Naive thymus-derived CD8-positive, alpha-beta T cell (primary cell): ENCODE measurements at places on chromosomes 5 and 9. TPM values are rescaled to one million over a fixed set of nuclear protein-coding genes. Genes with fewer than 3 reads are reported as not detected.

- no peak for DNase-seq
These were observed 1.6 kb upstream of the NIPSNAP3A start for GRCh38 chr9:104745852-104746251.

GRCh38 chr9:85009251-85009650 is 339.7 kb downstream of the NTRK2 start:
- no peak for DNase-seq

- DNase-seq, result no peak
These were observed 3.0 kb upstream of the IFNW1 start for GRCh38 chr9:21144603-21145002.

GRCh38 chr9:3578786-3579185 is 53.0 kb upstream of the RFX3 start:
- no peak for DNase-seq

DNA sequence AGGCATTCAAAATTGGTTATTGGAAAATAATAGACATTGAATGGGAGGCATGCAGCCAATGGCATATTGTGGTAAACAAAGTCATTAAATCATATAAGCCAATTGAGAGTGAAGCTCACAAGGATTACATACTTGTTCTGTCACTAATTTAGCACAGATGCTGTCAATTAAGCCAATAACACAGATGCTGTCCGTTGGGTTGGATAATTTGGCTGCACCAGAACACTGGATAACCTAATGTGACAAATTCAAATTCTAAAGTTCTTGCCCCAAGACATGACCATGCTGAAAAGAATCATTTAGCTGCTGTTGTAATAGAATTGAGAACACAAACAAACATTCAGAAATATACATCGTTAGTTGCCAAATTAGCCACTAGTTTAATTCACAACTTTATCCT is 1796.4 kb downstream of the EFNA5 start:
- no peak for DNase-seq

DNA sequence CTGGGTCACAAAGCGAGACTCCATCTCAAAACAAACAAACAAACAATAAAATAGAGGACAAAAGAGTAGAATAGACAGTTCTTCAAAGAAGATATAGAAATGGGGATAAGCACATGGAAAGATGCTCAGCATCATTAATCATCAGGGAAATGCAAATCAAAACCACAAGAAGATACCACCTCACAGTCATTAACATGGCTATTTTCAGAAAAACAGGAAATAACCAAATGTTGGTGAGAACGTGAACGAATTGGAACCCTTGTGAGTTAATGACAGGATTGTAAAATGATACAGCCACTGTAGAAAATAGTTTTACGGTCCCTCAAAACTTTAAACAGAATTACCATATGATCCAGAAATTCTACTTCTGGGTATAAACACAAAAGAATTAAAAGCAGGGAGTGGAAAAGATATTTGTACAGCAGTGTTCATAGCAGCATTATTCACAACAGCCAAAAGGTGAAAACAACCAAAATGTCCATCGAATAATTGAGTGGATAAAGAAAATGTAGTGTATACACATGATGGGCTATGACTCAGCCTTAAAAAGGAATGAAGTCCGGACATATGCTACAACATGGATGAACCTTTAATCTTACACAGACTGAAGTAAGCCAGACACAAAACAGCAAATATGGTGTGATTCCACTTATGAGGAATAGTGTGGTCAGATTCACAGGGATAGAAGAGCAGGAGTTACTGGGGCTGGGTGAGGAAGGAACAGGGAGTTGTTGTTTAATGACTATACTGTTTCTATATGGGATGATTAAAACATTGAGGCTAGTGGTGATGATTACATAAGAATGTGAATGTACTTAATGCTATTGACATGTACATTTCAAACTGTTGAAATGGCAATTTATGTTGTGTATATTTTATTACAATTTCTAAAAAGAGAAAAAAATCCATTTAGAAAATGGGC is 19.7 kb downstream of the OR2V2 start:
- no peak for DNase-seq

- DNase-seq, result no peak
These were observed 628.8 kb downstream of the NR2F1-AS1 start for GRCh38 chr5:92952243-92952642.

GRCh38 chr9:37730256-37730655 is 23.3 kb upstream of the TRMT10B start:
- no peak for DNase-seq

- no peak for DNase-seq
These were observed 182.5 kb downstream of the PSAT1 start for GRCh38 chr9:78479441-78479840.

DNA sequence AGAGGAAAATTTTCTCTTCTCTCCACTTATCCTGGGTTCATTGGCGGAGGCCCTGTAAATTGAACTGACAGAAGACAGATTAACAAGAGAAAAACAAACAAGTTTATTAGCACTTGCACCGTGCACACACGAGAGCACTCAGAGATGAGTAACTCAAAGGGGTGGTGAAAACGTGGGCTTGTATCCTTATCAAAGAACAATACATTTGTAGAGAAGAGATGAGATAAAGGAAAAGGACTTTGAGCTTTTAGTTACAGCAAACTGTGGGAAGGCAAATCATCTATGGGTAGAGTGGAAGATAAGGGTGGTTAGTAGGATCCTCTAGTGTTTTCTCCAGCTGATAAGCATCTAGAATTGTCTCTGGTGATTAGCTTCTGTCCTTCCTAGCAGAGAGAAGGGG is 44.4 kb upstream of the ROR2 start:
- DNase-seq, result no peak

- no peak for DNase-seq
These were observed 11.3 kb upstream of the POU4F3 start for GRCh38 chr5:146327257-146327870.

DNA sequence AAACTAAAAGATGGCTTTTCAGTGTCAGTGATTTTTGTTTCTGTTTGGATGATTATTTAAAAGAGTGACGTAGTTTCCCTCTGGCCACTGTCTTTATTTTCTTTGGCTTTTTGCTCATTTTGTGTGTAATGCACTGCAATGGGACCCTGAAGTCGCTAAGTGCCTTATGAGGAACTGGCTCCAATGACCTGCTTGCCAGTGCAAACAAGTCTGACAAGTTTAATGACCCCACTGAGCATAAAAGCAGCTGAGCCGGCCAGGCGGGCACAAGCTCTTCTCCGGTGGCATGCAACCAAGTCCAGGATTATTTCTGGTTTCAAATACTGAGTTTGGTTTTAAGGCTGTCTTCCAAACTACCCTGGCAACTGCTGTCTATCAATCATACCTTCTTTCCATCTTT is 15.6 kb upstream of the GNA14 start:
- DNase-seq, result no peak

DNA sequence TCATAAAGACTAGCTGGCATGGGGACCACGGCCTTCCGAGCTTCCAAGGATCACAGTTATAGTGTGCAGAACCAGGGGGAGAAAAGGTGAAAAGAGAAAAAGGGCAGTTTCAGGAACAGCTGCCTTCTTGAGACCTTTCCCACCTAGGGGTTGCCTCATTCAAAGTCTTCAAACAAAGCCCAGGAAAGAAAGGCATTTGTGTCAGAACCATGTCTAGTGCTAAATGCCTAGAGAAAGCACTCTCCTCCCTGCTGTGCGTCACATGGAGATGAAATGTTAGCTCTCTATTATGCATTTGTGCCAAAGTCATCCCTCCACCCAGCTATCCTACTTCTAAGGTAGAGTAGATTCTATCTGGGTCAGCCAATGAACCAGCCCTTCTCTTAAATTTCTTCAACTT is 1037.3 kb upstream of the WWC1 start:
- no peak for DNase-seq

- no peak for DNase-seq
These were observed 15.7 kb upstream of the KCNN2 start for GRCh38 chr5:114346181-114346580.

- DNase-seq, result no peak
These were observed 37.5 kb downstream of the IRX2 start for GRCh38 chr5:2714026-2714425.

- no peak for DNase-seq
These were observed 95.9 kb downstream of the FBXO4 start for GRCh38 chr5:42020788-42021530.

GRCh38 chr5:171644536-171644935 is 141.1 kb upstream of the SMIM23 start:
- DNase-seq, result no peak

GRCh38 chr9:34490360-34490759 is 31.8 kb downstream of the DNAI1 start:
- no peak for DNase-seq

DNA sequence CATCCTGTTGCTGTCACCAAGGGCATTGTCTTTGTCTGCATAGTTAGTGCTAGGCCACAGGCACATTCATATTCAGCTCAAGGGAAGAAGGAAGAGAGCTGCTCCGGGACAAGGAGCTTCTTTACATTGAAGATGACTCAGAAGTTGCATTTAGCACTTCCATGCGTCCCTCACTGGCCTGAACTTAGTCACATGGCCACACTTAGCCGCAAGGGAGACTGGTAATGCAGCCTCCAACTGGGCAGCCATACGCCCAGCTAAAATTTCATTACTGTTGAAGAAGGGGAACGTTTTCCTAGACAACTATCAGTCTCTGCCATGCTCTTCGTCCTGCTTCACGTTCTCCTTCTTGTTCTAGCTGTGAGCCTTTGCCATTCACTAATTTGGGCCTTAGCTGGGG is 20.0 kb downstream of the ACTL7B start:
- DNase-seq, result no peak

LCN9 gene
- polyA plus RNA-seq, result not detected

NOL8 gene
- 29.1 TPM for polyA plus RNA-seq

FBP1 gene
- polyA plus RNA-seq, result 5.5 TPM

CATSPER3 gene
- 0.67 TPM for polyA plus RNA-seq

DOCK8 gene
- 41.5 TPM for polyA plus RNA-seq
